Kidney epithelial cell (primary cell): ENCODE measurements at places on chromosomes 1 and 21.

DNA sequence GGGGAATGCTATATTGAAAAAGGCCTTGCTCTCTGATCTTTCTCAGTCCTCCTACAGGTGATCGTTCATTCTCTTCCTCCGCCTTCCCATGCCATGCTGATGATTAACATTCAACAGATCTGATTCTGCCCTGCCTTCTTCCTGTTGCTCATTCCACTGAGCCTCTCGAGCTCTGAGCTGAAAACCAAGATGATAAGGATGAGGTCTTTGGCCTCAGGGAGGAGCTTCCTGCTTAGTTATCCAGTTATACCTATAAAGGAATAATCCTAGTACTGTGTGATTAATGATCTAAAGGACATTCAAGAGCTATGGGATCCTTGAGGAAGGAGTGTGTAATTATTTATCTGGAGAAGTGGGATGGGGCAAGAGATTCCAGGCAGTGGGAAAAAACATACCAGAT lies 25.2 kb upstream of the MAP3K7CL start:
- peak; percentile 43 for DNase-seq

- no peak for DNase-seq
Measured at GRCh38 chr1:13935336-13935735, 235.3 kb downstream of the PRDM2 start.

DNA sequence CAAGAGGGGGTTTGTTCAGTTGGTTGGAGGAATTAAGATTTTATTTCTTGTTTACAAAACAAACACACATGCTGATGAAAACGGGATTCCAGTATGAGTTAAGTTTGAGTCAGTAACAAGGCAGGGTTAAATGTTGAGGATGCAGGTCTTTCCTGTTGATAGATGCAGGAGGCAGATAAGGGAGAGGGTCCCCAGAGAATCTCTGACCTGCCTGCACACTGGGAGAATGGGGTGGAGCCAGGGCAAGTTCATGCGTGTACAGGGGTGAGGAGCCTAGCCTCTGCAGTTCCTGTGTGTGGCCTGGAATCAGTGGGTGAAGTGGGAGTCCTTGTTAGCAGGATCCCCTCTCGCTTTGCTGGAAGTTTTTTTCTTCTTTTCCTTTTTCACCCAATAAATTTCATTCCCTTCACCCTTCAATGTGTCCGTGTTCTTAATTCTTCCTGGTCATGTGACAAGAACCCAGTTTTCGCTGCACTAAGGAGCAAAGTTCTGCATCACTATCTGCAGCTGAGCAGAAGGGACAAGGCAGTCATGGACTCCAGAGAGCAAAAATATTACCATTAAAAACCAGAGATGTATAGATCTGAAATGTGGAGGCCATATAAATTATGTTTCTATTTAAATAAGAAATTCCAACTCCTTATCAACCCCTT lies 69.9 kb upstream of the MARK1 start:
- DNase-seq = no peak

DNA sequence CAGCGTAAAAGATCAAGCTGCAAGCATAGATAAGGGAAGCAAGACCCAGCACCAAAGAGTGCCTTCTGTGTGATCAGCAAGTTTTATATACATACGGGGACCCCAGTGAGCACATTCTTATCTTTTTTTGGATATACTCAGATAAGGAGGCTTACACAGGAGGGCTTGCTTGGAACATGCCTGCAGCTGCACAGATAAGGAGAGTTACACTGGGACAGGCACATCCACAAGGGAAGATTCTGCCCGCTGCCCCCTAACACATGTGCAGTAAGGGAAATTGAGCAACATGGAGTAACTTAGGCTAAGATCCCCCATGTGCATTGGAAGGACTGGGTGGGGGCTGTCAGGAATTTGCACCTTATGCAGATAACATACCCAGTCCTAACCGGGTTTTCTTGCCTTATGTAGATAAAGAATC lies 1334.8 kb downstream of the MRPL39 start:
- no peak for DNase-seq

- no peak for DNase-seq
Measured at GRCh38 chr1:119603695-119604094, 44.4 kb downstream of the ZNF697 start.

DNA sequence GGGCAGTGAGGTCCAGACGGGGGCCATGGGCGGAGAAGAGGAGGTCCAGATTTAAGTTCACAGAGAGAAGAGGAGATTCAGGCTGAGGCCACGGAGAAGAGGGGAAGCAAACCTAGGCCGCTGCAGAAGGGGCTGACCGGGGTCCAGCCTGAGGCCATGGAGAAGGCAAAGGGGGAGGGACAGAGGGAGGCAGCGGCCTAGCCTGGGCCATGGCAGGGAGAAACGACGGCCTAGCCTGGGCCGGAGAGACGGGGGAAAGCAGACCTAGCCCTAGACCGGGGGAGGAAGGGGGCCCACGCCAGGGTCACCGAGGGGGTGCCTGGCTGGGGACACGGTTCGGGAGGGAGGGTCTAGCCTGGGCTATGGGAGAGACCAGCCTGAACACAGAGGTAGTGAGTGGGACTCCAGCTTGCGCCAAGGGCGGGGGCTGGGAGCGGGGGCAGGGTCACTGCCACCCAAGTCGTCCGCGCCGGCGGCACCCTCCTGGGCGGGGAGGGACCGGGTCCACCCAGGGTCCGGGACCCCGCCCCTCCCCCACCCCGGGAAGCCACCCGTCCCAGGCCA lies 459 bp downstream of the CAPZB start:
- DNase-seq = no peak

GRCh38 chr1:94553931-94554330 lies 12.4 kb upstream of the F3 start:
- DNase-seq = no peak

GRCh38 chr1:238088560-238089290 lies 198.0 kb upstream of the ZP4 start:
- peak; percentile 2 for DNase-seq

- DNase-seq = no peak
Measured at GRCh38 chr21:38401191-38401926, 96.9 kb downstream of the ERG start.

GRCh38 chr1:118042501-118042900 lies 113.0 kb downstream of the WDR3 start:
- DNase-seq = no peak

GRCh38 chr1:247104965-247105364 lies 809 bp upstream of the ZNF669 start:
- no peak for DNase-seq

- no peak for DNase-seq
Measured at GRCh38 chr1:230519246-230519645, 93.1 kb upstream of the PGBD5 start.

- no peak for DNase-seq
Measured at GRCh38 chr1:156750711-156751450, 594 bp downstream of the HDGF start.

- DNase-seq = no peak
Measured at GRCh38 chr1:91872559-91873081, 13.3 kb downstream of the TGFBR3 start.

DNA sequence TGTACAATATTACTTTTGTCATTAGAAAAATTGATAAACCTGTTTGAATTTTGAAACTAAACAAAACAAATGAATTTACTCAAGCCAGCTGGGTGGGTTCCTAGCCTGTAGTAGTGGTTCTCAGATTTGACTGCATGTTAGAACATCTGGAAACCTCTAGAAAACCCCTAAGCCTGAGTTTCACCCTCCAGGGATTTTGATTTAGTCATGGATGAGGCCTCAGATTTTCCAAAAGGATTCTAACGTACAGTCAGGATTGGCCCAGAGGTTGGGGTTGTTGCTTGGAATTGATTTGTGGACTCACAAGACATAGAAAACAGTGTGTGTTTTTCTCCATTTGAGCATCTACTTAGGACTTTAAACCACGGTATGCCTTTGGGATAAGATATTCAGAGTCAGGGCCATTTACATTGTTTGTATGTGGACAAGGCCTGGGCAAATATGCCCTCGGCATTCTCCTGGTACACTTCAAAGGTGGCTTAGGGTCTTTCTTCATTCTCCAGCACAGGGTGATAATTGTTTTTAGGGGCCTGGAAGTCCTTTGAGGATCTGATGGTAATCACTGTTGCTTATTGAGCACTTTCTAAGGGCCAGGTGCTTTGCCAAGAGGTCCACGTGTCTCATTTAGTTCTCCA lies 42.6 kb downstream of the ATP5PO start:
- no peak for DNase-seq

- no peak for DNase-seq
Measured at GRCh38 chr1:107810291-107810951, 154.6 kb downstream of the VAV3 start.

GRCh38 chr1:151210830-151211229 lies 12.5 kb downstream of the PIP5K1A start:
- DNase-seq = no peak

DNA sequence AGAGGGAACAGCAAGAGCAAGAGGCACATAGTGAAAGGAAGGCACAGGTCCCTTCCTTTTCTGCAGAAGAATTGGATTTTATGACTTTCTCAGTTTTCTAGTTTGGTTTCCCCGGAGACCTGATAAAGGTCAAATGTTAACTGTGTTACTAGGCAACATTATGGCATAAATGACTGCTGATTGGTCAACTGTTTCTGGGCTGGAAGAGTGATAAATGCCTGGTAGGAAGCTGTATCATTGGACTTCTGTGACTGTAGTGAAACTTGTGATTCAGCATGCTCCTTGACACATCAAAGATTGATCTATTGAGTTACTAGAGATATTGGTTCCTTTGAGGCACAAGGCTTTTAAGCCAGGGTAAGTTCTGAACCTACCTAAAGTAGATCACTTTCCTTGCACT lies 55.7 kb downstream of the LRRC8C start:
- DNase-seq = no peak

GRCh38 chr1:215872658-215873057 lies 305.6 kb downstream of the KCTD3 start:
- no peak for DNase-seq

GRCh38 chr1:42924082-42924850 lies 34.4 kb downstream of the SLC2A1 start:
- peak; percentile 43 for DNase-seq

GRCh38 chr1:66699213-66699612 lies 53.0 kb upstream of the DYNLT5 start:
- no peak for DNase-seq

DNA sequence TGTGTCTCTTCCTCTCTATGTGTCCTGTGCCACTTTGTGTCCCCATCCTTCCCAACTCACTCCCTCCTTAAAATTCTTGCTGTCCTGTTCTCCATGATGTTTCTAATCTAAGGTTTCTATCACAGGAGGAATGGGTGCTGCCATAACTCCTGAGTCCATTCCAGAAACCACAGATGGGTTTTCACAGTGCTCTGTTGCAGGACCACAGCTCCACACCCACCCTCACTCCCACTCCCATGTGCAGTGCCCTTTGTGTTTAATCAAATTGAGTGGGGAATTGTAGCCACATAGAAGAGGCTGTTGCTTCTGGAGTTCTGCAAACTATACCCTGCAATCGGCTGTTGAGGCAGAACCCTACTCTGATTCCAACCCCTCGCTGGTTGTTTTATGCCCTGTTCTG lies 142.1 kb downstream of the SPATA46 start:
- no peak for DNase-seq

GRCh38 chr1:87197156-87197555 lies 131.5 kb upstream of the LMO4 start:
- DNase-seq = no peak

DNA sequence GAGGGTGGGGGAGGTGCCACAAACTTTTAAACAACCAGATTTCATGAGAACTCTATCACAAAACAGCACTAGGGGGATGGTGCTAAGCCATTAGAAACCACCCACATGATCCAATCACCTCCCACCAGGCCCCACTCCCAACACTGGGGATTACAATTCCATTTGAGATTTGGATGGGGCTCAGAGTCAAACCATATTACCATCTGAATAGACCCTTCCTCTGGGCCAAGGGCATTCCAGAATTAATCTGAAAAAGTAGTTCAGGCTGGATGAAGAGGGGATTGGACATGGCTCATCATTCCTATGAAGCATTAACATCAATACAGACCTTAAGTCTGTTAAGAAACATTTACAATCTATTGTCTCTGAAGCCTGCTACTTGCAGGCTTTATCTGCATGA lies 149.9 kb upstream of the DNAH14 start:
- no peak for DNase-seq

GRCh38 chr1:46903481-46903880 lies 37.8 kb downstream of the CYP4A11 start:
- DNase-seq = no peak

- DNase-seq = no peak
Measured at GRCh38 chr1:10637834-10638558, 158.4 kb downstream of the CASZ1 start.

- no peak for DNase-seq
Measured at GRCh38 chr1:226657895-226658545, 81.1 kb downstream of the ITPKB start.

DNA sequence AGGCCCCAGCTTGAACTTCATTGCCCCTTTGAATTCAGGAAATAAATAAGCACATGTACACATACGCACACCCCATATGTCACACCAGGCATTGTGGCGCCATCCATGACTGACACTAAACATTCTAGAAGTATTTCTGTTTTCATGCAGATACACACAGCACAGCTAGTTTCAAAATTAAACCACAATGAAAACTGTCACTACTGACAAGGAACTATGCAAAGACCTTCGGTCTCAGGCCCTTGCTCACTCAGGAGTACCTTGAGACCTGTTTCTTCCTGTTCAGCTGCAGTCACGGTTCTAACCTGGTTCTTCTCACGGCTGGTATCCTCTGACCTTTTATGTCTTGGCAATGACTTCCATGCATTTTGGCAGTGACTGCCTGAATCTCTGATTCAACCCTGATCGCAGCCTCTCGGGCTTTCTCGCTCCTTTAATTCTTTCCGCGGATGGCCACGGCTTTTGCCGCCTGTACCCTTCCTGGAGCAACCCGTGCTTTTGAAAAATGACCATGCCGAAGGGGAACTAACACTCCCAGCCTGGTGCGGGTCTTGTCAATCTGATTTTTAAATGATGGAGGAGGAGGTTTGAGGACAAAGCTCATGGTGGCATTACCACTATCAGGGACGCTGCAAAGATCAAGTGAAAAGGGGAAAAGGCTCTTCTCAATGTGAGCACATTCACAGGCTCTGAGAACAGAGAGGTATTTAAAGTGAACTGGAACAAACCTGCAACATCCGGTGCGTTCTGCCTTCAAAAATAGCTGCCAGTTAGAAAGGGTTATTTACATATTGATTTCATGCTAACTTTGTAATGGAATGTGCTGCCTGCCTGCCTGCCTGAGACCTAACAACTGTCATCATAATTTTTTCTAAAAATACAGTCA lies 384.6 kb downstream of the RRAGC start:
- DNase-seq = no peak

DNA sequence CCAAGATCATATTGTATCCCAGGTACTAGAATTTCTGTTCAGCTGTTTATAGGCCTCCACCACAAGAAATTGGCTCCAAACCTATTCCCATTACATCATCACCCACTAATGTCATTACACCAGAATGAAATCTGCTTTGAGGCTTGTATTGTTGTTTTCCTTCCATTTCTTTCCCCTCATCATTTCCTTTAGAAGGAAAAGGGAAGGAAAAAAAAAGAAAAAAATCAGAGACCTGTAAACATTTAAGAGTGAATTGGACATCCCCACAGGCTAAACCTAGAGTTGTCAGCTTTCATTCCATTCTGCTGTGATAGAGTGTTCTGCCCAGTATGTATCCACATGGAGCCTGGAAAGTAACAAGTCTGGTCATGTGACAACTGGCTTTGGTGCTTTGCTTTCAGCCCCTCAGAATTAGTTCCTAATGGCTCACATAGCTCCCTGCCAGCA lies 44.6 kb downstream of the NFYC start:
- peak; percentile 62 for DNase-seq
